ENCODE measurements at places on chromosomes 11 and 22. TPM values are rescaled to one million over a fixed set of nuclear protein-coding genes. Genes with fewer than 3 reads are reported as not detected.
A peak's percentile ranks its signal among the peaks of the same experiment; 100 is the strongest.

SCUBE1 gene
- total RNA-seq = 33.3 TPM

FXYD6 gene
- 78.9 TPM for total RNA-seq

SLC29A2 gene
- total RNA-seq = 1.2 TPM

LMO2 gene
- total RNA-seq = 20.2 TPM

TMPRSS13 gene
- total RNA-seq = not detected

APOBEC3C gene
- total RNA-seq = 7.2 TPM

PTPN5 gene
- total RNA-seq = 1.2 TPM

ADAMTS15 gene
- total RNA-seq = 6.6 TPM

RHOD gene
- 18.0 TPM for total RNA-seq

CPT1B gene
- total RNA-seq = 19.4 TPM

BTBD18 gene
- total RNA-seq = not detected

SDF2L1 gene
- 40.8 TPM for total RNA-seq

APOBEC3B gene
- total RNA-seq = 0.50 TPM

- no peaks in the 10 kb centered on the region for H3K36me3 ChIP-seq
- DNase-seq = peak; percentile 88
- peak overlapping the region; percentile 85 for H3K27ac ChIP-seq
- peaks cover 38% of the 10 kb centered on the region for H3K4me1 ChIP-seq
- no peaks in the 10 kb centered on the region for H3K27me3 ChIP-seq
These were observed 1.3 kb downstream of the ABTB2 start for GRCh38 chr11:34356576-34356912.

GRCh38 chr22:20459152-20459542, 21.5 kb upstream of the SCARF2 start:
- H3K36me3 ChIP-seq = peaks cover 3% of the 10 kb centered on the region
- H3K4me3 ChIP-seq = no peak overlapping the region
- no peaks in the 10 kb centered on the region for H3K27me3 ChIP-seq
- H3K27ac ChIP-seq = no peak overlapping the region
- peaks cover 12% of the 10 kb centered on the region for H3K4me1 ChIP-seq
- no peak for DNase-seq

DNA sequence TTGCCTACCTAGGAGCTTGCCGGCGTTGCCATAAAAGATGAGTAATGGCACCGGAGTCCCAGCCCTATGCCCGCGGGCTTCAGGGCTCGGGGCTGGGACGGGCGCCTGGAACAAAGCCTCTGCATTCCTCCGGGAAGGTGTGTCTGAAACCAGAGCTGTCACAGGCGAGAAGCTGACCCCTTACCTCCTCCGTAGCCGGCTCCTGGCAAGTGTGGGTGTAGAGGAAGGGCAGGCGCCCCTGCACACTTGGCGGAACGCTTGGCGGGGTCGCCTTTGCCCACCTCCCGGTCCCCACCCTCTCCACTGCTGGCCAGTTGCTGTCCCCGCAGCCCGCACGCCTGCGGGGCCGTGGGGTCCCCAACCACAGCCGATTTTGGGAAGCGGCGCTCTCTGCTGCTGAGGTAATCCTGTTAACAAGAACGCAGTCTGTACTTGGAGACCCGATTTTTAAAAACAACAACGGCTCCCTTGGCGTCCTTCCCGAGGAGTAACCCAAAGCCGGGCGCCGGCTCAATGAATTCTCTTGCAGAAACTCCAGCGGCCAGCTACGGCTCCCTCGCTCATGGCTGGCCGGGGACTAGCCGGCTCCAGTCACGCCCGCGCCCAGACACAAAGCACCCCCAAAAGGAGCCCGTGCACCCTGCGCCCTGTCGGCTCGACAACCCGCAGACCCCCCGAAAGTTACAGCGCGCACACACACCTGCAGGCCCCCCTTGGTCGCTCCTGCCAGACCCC, 89.2 kb downstream of the PLEKHA7 start:
- H3K36me3 ChIP-seq = no peaks in the 10 kb centered on the region
- DNase-seq = no peak
- H3K4me1 ChIP-seq = peaks cover 29% of the 10 kb centered on the region
- peak overlapping the region; percentile 45 for H3K27ac ChIP-seq

GRCh38 chr11:47941907-47942558, 38.3 kb upstream of the PTPRJ start:
- H3K4me1 ChIP-seq = peaks cover under 1% of the 10 kb centered on the region
- no peak for DNase-seq
- H3K4me3 ChIP-seq = no peak overlapping the region
- H3K36me3 ChIP-seq = no peaks in the 10 kb centered on the region

GRCh38 chr22:35361001-35361558, 19.8 kb upstream of the HMOX1 start:
- peaks cover 8% of the 10 kb centered on the region for H3K27me3 ChIP-seq
- DNase-seq = no peak
- no peak overlapping the region for H3K27ac ChIP-seq
- H3K4me3 ChIP-seq = no peak overlapping the region

- H3K36me3 ChIP-seq = no peaks in the 10 kb centered on the region
- H3K27ac ChIP-seq = no peak overlapping the region
- DNase-seq = no peak
- H3K4me1 ChIP-seq = no peaks in the 10 kb centered on the region
- no peaks in the 10 kb centered on the region for H3K27me3 ChIP-seq
These were observed 7.6 kb downstream of the OR9G4 start for GRCh38 chr11:56740886-56741285.

- no peak overlapping the region for H3K4me3 ChIP-seq
- no peaks in the 10 kb centered on the region for H3K36me3 ChIP-seq
These were observed 110.6 kb downstream of the TP53I11 start for GRCh38 chr11:44840085-44840478.

DNA sequence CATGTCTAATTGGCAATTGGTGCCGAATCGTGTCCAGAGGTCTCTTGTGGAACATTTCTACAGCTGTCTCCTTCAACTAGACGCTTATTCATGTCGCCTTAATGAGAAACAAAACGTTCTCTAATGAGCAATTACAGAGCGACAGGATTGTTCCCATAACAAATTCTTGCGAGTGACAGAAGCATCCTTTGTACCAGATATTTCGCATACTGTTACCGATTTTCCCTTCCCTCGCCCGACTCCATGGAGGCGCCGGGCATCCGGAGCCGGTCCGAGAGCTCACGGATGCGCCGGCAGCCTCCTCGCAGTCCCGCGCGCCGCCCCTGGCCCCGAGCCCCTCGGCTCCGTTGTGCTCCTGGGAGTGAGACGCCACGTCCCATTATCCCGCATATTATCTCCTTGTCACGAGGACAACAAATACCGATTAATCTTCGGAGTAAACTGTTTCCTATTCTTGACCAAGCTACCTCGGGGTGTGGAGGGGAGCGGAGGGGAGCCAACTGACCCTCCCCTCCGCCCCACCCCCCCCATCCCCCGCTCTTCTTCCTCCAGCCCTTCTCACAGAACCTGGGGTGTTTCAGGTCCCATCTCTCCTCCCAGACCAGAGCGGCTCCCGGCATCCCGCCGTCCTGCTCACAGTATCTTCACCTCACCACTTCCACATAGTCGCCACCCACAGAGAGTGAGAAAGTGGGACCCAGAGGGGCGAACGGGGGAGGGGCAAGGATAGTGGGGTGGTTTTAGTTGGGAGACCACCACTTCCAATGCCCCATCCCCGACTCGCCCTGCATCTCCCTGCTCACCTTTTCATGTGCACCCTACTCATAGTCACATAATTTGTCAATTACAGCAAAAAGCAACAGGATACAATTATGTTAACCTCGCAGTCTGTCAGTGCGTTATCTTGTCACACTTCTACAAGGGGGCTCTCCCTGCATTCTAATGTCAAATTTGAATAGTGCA, 11.4 kb downstream of the PAX6 start:
- peak; percentile 60 for DNase-seq
- peaks cover 91% of the 10 kb centered on the region for H3K27me3 ChIP-seq
- no peaks in the 10 kb centered on the region for H3K36me3 ChIP-seq
- H3K4me1 ChIP-seq = peaks cover 52% of the 10 kb centered on the region
- H3K27ac ChIP-seq = no peak overlapping the region

DNA sequence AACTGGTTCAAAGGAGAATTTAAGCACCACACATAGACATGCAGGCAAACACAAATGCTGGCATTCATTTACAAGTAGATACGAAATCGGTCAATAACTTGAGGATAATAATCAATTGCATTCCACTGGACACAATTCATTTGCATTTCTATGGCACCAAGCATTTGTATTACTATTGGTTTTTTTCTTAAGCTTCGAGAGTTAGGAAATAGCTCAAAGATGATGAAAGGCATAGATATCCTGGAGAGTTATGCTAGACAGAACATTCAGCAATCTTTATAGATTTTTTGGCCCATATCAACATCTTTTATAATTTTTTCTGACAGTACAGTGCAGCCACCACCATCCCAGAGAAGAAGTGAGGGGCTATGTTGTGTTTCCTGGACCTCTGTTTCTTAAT, 544.4 kb downstream of the MIAT start:
- no peak for DNase-seq
- H3K27me3 ChIP-seq = no peaks in the 10 kb centered on the region
- H3K4me3 ChIP-seq = no peak overlapping the region

- no peak for DNase-seq
- no peaks in the 10 kb centered on the region for H3K4me1 ChIP-seq
- no peak overlapping the region for H3K4me3 ChIP-seq
- H3K27ac ChIP-seq = no peak overlapping the region
- no peaks in the 10 kb centered on the region for H3K36me3 ChIP-seq
- no peaks in the 10 kb centered on the region for H3K27me3 ChIP-seq
These were observed 37.6 kb downstream of the SYT13 start for GRCh38 chr11:45248501-45249011.

DNA sequence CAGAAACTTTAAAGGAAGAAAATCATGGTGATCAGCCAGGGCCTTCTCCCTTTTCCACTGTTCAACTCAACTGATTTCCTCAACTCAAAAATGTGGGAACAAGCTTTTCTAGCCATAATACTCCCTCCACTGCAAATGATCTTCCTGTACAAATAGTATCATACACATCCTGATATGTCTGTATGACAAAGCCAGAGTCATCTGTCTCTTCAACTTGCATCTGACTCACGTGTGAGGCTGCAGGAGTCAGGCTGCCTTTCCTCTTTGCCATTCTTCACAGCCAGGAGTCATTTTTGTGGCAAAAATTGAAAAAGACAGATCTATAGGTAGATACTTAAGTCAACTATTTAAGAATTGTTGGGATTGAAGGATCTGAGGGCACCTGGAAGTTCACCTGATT, 13.3 kb downstream of the PATZ1 start:
- H3K27me3 ChIP-seq = no peaks in the 10 kb centered on the region
- H3K27ac ChIP-seq = no peak overlapping the region
- peaks cover 8% of the 10 kb centered on the region for H3K4me1 ChIP-seq
- H3K4me3 ChIP-seq = no peak overlapping the region
- no peak for DNase-seq

GRCh38 chr22:46081831-46082210, 68.5 kb upstream of the PPARA start:
- peaks cover 1% of the 10 kb centered on the region for H3K36me3 ChIP-seq
- no peak for DNase-seq
- H3K27me3 ChIP-seq = no peaks in the 10 kb centered on the region

- no peak overlapping the region for H3K27ac ChIP-seq
- no peak for DNase-seq
- no peaks in the 10 kb centered on the region for H3K4me1 ChIP-seq
- H3K4me3 ChIP-seq = no peak overlapping the region
These were observed 353.7 kb downstream of the METTL15 start for GRCh38 chr11:28461846-28462245.

DNA sequence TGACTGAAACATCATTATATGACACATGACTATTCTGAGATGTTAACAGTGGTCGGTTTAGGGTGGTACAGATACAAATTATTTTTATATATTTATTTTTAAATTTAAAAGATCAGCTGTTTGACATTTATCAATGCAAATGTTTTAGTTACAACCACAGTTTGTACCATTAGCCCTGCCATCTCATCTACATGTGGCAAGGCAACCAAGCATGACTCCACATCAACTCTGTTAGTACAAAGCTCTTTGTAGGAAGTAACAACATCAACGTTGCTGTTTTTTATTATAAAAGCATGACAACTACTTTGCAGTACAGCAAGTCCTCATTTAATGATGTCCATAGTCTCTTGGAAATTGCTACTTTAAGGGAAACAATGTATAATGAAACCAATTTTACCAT, 40.8 kb downstream of the ENTHD1 start:
- H3K4me1 ChIP-seq = no peaks in the 10 kb centered on the region
- DNase-seq = no peak
- H3K27ac ChIP-seq = no peak overlapping the region
- H3K36me3 ChIP-seq = no peaks in the 10 kb centered on the region
- peaks cover 15% of the 10 kb centered on the region for H3K27me3 ChIP-seq

DNA sequence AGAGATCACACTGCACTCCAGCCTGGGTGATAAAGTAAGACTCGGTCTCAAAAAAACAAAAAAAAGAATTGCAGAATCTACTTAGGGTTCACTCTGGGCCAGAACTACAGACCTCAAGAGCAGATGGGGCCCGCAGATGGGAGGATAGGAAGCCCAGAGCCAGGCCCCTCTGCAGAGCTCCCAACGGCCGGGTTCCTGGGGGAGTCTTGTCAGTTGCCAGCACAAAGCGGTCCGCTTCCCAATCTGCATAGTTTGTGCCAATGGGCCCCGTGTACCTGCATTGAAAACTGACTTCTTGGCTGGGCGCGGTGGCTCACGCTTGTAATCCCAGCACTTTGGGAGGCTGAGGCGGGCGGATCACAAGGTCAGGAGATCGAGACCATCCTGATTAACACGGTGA, 1.7 kb upstream of the CHID1 start:
- H3K27ac ChIP-seq = peak overlapping the region; percentile 95
- peaks cover 30% of the 10 kb centered on the region for H3K4me1 ChIP-seq
- H3K27me3 ChIP-seq = no peaks in the 10 kb centered on the region
- DNase-seq = no peak

DNA sequence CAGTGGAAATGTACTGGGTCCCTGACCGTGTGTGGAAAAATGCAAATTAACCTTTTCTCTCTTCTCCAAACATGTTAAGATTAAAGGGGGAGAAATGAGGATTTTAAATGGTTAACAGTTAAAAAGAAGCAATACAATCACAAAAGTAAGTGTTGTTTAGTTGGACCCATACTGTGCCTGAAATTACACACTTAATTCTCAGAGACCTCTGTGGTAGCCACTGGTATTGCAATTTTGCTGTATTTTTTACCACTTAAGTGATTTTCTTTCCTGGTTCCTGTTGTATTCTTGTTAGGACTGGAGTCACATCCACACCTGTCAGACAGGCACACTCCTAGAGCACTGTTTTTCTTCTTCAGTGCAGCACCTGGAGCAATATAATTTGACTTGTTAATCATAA, 179.6 kb upstream of the PDGFD start:
- no peaks in the 10 kb centered on the region for H3K4me1 ChIP-seq
- no peak overlapping the region for H3K4me3 ChIP-seq
- no peak overlapping the region for H3K27ac ChIP-seq
- H3K27me3 ChIP-seq = no peaks in the 10 kb centered on the region
- DNase-seq = no peak

DNA sequence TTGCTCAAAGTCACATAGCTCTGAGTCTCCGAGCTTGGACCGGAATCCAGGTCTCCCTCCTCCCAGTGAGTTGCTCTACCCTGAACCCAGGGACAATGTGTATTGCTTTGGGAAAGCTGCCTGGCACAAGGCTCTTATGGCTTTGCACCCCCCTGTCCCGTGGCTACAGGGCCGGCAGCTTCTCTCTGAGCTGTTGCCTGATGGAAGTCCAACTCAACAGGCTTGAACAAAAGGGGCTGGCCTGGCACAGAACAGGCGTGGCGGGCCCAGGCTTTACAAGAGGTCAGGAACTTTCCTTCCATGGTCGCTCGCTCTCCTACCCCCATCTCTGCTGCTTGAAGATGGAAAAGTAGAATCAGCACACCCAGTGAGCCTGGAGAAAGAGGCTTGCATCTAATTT, 34.3 kb downstream of the MYEOV start:
- H3K27ac ChIP-seq = no peak overlapping the region
- no peaks in the 10 kb centered on the region for H3K27me3 ChIP-seq
- no peaks in the 10 kb centered on the region for H3K4me1 ChIP-seq
- H3K4me3 ChIP-seq = no peak overlapping the region
- H3K36me3 ChIP-seq = no peaks in the 10 kb centered on the region

- no peak overlapping the region for H3K27ac ChIP-seq
- H3K36me3 ChIP-seq = no peaks in the 10 kb centered on the region
- H3K4me1 ChIP-seq = no peaks in the 10 kb centered on the region
These were observed 236.9 kb downstream of the CADM1 start for GRCh38 chr11:115267238-115267781.

Measured in esophagus muscularis mucosa (tissue), 4 donors.